ENCODE measurements at places on chromosomes 3 and 15.

DNA sequence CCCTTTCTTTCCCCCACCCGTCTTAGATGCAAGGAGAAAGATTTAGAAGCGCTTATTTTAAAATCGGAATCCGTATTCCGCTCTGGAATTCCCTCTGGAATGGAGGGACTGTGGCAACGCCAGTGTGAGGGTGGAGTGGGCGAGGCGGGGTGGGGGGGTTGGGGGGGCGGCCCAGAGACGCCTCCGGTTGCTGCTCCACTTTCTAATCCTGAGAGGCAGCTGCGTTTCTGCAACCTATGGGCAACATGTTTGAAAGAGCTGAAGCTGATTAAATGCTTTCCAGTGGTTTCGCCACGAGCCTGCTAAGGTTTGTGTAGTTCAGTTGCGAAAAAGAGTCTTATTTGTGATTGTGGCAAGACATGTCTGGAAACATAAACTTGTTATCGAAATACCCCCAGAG lies at the start of gene CCK:
TSS of gene CCK (minus strand) at position 101 of the 400 bp plus-strand sequence. CDS start 2,555 bp downstream, outside the sequence.
- no peak for DNase-seq

- DNase-seq = no peak
Observed at GRCh38 chr15:55327387-55327786, 8.4 kb downstream of the PIGB start.

DNA sequence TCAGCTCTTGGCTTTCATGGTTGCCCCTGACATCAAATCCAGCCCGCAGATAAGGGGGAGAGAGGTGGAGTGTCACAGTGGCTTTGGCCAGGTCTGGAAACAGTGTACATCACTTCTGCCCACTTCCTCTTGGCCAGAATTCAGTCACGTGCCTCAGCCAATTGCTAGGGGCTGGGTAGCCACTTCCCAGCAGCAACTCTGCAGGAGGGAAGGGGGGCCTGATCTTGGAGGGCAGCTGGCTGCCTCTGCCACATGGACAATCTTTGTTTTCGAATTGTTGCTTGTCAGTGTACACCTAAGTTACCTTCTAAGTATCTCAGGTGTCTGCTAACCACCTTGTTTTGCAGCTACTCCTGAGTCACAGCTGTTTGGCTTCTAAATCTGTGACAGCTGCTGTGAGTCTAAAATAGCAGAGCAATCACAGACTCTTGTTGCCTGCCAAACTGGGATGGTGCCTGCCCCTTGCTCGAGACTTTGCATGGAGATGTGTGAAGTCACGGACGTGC lies 41.0 kb upstream of the LIMD1 start:
- DNase-seq = no peak

DNA sequence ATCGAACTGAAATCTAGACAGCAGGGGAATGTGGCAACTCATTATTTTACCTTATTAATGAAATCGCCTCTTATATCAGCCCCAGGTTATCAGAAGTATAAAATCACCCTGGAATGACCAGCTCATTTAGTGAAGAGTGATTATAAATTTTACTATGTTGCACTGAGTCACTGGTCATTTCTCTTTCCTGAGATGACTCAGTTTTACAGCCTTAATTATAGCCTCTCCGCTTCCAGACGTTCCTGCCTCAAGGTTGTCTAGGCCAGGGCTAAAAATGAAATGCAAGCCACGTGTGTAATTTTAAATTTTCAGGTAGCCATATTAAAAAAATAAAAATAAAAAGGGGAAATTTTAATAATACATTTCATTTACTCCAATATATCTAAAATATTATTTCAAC lies 33.3 kb downstream of the DET1 start:
- DNase-seq = no peak

DNA sequence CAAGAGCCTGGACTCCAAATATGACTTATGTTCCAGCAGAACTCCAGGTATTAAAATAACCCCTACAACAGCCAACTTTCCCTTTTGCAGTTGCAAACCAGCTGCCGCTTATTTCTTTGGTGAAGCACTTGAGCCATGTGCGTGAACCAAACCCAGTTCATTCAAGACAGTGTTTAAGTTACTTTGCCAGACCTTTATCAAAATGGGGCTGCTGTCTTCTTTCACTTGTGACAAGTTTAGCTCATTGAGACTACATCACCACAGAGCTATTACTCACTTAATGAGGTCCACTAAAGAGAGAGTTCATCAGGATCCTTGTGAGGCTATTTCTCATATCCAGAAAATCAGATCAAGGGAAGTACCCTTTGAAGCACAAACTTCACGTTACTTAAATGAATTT lies 2.4 kb upstream of the XRN1 start:
- DNase-seq = no peak

DNA sequence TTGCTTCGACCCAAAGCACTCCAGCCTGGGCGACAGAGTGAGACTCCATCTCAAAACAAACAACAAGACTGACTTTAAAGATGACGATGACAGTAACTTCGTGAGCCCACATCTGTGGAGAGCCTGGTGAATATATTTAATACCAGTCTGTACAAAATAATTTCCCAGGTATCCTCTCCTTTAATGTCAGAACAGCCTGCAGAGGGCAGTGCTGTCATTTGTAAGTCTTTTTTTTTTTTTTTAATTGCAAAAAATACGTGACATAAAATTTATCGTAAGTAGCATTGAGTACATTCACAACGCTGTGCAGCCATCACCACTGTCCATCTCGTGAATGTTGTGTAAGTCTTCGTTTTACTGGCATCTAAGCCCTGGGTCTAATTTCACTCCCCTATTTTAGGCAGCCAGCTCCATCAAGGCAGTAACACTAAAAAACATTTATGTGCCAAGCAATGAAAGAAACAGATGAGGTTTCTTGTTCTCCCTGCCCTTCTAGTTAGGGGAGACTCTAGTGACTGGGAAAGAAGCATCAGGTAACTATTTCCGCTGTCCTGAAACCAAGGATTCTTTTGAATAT lies 1.4 kb downstream of the HTD2 start:
- no peak for DNase-seq

GRCh38 chr3:14512942-14513327 lies 27.2 kb downstream of the GRIP2 start:
- DNase-seq = no peak

DNA sequence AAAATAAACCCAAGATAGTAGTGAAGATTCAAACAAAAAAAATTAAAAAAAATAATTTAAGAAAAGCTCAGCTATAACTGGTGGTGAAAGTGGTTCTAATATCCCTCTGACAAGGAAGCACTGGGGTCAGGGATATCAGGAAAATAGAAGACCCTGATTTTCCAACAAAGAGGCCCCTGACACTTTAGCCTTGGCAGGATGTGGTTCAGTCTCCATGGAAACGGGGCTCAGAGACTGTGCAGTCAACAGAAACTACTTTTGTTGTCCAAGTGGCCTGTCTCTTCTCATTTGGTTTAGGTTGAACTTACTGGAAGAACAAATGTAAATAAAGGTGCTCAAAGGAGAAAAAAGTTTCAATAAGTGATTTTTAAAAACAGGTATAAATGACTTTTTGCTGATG lies 27.2 kb downstream of the INTS14 start:
- no peak for DNase-seq

GRCh38 chr3:71600646-71601288 lies 17.2 kb upstream of the FOXP1 start:
- no peak for DNase-seq

DNA sequence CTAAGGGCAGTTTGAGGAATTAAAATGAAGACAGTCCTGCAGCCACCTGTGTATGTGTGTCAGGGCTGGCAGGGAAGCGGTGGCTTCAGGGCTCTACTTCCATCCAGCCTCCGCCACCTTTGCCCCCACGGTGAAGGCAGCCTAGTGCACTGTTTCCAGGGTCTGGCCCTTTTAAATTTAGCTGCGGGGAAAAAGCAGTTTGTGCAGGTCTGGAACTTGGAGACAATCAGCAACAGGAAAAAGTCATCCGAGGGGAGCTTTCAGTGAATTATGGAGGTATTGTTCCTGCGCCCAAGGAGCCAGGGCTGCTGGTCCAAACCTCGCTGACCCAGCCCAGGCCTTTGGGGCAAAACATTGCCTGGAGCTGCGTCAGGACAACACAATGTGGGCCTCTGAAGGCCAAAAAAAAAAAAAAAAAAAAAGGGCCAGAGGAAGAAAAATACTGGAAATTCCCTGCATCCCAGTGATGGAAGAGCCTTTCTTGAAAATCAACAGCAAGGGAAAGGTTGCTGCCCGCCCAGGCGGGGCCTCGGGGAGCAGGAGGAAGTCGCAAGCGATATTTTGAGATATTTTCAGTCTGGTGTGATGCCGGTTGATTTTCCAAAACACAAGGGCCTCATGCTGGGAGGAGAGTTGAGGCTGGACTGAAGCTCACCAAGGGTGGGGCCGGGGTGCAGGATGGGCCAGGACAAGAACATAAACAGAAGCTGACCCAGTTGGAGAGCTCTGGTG lies 25.5 kb upstream of the FGD5 start:
- DNase-seq = no peak

- no peak for DNase-seq
Observed at GRCh38 chr15:44447772-44448376, 20.4 kb downstream of the CTDSPL2 start.

DNA sequence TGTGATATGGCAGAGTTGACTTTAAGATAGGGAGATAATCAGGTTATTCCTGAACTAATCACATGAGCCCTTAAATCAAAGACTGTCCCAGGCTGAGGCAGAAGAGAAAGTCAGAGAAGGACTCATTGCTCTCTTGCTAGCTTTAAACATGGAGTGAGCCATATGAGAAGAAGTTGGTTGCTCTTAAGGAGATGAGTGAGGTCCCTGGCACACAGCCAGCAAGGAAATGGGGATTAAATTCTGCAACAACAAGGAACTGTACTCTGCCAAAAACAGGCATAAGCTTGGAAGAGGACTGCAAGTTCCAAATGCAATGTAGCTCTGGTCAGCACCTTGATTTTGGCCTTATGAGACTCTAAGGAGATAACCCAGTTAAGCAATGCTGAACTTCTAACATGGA lies 457.0 kb downstream of the PLOD2 start:
- DNase-seq = no peak

- peak; percentile 46 for DNase-seq
Observed at GRCh38 chr3:126446301-126446700, 29.4 kb downstream of the ZXDC start.

DNA sequence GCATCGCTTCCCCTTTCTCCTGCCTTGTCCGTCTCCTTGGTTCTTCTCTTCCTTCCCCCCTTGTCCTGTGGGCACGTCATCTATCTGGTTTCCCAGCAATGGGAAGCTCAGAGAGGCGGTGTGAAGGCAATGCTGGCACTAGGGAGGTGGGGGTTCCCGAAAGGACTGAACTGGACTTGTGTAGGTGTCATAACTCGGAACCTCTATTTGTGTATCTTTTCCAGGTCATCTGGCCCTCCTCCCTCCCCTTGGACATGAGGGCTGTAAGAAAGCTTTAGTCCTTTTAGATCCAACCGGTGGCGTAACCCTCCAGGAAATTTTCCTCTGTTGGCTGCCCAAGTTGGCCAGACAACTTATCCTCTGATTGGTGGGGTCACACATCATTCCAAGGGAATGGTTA lies 231.5 kb upstream of the TLE3 start:
- DNase-seq = no peak

DNA sequence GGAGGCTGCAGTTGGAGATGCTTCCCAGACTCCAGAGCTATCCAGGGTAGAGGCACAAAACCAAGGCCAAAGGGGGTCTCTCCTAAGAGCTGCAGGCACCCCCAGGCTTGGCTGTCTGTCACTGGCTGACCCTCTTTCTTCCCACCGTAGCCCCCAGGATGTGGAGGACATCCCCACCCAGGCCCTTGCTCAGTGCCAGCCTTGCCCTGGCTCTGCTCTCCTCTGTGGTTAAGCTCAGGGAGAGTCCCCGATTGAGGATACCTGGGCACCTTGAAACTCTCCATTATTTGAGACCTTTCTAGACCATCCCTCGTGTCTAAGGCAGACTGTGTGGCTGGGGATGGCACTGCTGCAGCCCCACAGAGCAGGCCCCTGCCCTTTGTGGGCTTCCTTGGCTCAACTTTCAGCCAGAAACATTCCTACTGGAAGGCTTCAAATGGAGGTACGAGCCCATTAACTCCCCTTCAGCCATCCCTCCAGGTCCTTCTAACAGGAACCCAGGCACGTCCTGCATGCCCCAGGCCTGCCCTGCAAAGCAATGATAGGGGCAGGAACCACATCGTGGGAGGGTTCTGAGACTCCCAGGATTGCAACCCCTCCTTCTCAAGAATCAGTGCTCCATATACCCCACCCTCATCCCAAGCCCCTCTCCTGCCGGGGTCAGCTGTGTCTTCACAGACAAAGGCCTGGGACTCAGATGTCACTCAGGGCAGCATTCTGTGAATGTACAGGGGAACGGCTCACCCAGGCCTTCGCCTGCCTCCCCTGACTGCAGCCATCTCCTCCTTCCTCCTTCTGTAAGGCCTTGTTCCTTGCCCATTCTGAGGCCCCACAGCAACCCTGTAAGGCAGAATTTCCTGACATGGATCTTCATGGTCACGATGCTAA lies 102.9 kb upstream of the ABHD17C start:
- DNase-seq = no peak

GRCh38 chr15:90887037-90887481 lies 2.8 kb downstream of the FES start:
- DNase-seq = no peak

- no peak for DNase-seq
Observed at GRCh38 chr3:173977747-173978146, 580.2 kb downstream of the NLGN1 start.

DNA sequence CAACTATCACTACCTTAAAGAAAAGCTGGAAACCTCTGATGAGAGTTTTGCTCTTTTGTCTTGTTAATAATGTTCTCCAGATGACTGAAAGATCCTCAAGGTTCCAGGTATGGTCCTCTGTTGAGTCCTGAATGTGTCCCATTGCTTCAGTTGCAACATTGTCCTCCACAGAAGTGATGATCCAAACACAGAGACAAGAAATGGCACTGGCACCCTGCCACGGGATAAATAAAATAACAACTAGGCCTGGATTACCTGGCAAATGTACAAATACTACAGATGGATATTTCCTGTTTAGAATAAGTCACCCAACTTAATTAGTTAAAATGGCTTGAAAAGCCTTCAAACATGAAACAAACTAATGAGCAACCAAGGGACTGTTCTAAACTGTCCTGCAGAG lies 58.3 kb downstream of the EIF3J start:
- no peak for DNase-seq

- no peak for DNase-seq
Observed at GRCh38 chr3:37237252-37237651, 62.9 kb upstream of the LRRFIP2 start.

DNA sequence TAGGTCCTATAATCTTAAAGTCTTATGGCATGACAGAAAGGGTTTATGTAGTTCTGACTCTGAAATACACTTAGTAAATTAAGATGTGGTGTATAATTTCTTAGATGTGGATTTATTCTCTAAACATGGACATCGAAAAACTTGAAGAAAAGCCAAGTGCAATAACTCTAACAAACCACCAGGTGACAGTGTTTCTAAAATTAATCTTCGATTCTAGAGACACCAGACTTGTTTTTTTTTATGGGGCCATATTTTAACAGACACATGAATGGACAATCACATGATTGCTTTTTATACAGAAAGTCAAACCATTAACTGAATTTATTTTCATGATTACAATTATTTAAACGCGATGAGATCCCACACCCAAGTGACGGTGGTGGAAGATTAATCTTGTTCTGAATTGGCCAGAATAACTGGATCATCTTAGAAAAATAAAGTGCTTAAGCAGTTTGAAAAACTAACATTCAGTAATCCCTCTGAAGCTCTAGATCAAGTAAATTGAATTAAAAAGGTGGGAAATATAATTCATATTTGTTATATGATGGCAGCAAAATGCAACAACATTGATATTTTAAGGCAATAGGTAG lies 305.1 kb downstream of the LSAMP start:
- no peak for DNase-seq

GRCh38 chr3:123021996-123022510 lies 5.5 kb downstream of the SEMA5B start:
- DNase-seq = no peak
